ENCODE measurements at places on chromosomes 1 and 21. TPM values are rescaled to one million over a fixed set of nuclear protein-coding genes. Genes with fewer than 3 reads are reported as not detected.

FCRL6 gene
- 0.49 TPM for total RNA-seq

RNU1-3 gene
- 1,626 TPM for total RNA-seq

CDKN2C gene
- 11.0 TPM for total RNA-seq

DIRAS3 gene
- total RNA-seq: 2.7 TPM

HSPA13 gene
- total RNA-seq: 18.2 TPM

NENF gene
- 55.7 TPM for total RNA-seq

FAM167B gene
- 8.3 TPM for total RNA-seq

CEP85 gene
- total RNA-seq: 13.1 TPM

IL12RB2 gene
- total RNA-seq: 0.60 TPM

EXTL1 gene
- total RNA-seq: 0.23 TPM

OR2L13 gene
- total RNA-seq: not detected

GRCh38 chr1:41239988-41240610 lies 2.0 kb downstream of the SCMH1 start:
- DNase-seq: no peak

DNA sequence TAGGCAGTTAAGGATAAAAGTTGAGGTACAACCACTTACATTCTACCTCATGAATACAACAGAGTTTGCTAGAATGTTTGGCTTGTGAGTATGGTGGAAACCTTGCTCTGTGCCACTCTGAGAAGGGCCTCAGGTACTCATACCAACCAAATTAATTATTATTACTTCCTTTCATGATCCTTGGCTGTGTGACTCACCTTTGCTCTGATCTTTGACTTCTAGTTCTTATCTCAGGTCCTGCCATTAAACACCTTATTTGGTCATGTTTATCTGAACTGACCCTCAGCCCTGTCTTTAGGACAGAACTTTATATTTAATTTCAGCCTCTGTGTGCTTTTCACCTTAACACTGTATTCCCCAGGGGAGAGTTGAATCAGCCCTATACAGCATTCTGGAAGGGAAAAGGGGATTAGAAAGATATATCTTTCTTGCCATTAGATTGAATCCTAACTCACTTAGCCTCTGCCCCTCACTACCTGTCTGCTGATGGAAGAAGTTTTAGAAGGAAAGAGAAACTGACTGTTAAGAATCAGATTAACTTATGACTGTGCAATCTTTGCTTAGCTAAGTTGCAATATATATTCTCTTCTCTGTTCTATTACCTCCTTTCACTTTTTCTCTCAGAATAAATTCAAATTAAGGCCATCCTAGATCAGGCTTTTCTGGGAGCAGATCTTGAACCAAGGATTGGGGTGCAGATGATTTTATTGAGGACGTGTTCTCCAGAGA lies 260.4 kb upstream of the DPYD start:
- no peak for DNase-seq

DNA sequence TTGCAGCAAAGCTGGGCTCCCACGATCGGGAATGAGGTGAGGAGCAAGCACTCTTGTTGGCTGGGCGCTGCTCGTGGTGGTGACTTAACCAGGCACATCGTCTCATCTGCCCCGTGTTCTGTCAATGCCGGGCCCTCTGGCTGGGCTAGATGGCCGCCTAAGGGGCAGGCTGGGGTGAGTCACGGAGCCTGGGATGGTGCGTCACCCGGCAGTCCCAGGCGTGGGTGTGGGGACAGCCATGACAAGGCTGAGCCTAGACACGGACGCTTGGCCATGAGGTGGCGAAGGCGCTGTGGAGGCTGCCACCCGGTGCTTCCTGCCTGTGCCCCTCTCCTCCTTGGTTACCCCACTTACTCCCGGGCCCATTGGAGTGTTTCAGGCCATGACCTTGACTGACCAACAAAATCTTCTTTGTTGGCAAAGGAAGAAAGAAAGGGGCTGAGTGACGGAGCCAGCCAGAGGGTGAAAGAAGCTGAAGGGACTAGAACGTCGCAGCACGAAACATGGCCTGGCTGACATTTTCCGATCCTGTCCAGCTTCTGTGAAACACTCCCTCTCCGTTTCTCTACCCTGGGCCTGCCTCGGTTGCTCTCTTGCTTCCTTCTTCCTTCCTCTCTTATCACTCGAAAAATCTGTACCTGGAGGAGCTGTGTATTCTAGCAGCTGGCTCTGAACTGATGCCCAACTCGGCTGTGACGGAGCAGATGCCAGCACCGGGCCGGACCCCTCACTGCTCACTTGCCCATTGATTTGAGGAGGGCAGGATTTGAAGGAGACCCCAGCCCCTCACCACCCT lies 596 bp downstream of the CD247 start:
- no peak for DNase-seq

GRCh38 chr1:162222014-162222413 lies 152.5 kb downstream of the NOS1AP start:
- DNase-seq: no peak

- no peak for DNase-seq
Measured at GRCh38 chr1:220149742-220150141, 55.8 kb downstream of the IARS2 start.

GRCh38 chr21:35648512-35648911 lies 411.8 kb downstream of the SETD4 start:
- no peak for DNase-seq

DNA sequence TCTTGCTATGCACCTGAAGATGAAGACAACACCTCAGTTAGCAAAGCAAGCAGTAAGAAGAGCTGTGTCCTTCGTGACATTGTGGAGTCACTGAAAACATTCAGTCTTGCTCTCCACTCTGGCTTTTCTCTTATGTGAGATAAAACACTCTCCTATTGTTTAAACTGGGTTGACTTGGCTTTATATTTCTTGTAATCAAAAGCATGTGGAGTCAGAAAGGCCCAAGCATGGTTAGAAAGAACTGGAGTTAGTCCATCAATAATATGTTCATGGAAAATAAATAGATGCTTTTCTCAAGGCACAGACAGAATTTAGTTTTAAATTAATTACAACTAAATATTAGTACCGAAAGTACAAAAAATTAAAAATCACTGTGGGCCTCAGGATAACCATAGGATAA lies 61.7 kb downstream of the UBE2U start:
- no peak for DNase-seq

GRCh38 chr1:154996966-154997701 lies 3.7 kb downstream of the LENEP start:
- DNase-seq: no peak

- DNase-seq: no peak
Measured at GRCh38 chr1:38735651-38736161, 123.9 kb downstream of the RRAGC start.

DNA sequence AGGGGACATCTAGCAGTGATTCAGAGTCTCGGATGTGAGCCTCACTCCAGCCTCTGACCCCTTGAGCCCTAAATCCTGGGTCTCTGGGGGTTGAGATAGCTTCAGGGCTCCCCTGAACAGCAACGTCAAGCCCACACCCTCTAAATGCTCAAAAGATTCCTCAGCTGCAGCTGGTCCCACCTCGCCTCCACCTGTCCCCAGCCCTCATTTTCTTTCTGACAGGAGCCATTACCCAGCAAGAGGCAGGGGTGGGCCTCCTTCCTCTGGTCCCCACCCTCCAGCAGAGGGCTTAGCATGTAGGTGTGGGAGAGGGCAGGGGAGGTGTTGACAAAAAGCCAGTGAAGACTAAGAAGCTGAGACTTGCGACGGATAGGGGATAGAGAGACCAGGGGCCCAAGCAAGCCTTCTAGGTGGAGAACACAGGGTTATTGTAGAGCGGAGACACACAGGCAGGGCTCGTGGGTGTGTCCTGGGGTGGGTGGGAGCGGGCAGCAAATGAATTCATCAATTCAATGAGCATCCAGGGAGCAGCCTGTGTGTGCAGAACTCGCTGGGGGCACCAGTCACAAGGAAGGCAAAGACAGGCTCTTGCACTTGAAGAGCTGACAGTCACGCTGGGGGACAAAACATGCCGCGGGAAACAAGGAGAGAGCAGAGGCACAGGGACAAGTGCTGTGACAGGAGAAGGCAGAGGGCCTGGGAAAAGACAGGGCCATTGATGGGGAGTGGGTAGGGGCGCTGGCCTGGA lies 48.9 kb upstream of the GOLT1A start:
- DNase-seq: no peak

GRCh38 chr1:151159373-151159772 lies 2.9 kb downstream of the TNFAIP8L2 start:
- no peak for DNase-seq

DNA sequence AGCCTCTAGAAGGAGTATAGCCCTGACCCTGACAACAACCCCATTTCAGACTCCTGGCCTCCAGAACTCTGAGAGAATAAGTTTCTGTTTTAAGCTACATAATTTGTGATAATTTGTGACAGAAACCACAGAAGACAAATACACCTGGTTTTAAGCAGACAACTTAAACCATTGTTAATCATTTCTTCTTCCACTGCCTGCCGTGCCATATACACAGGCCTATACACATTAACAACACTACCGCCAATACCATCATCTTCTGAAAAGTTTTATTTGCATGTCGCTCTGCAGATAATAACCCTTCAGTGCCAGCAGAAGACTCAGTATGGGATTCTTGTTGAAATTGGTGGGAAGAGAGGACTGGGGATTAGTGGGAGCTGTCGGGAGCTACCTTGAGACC lies 39.9 kb upstream of the KRTAP19-8 start:
- no peak for DNase-seq

DNA sequence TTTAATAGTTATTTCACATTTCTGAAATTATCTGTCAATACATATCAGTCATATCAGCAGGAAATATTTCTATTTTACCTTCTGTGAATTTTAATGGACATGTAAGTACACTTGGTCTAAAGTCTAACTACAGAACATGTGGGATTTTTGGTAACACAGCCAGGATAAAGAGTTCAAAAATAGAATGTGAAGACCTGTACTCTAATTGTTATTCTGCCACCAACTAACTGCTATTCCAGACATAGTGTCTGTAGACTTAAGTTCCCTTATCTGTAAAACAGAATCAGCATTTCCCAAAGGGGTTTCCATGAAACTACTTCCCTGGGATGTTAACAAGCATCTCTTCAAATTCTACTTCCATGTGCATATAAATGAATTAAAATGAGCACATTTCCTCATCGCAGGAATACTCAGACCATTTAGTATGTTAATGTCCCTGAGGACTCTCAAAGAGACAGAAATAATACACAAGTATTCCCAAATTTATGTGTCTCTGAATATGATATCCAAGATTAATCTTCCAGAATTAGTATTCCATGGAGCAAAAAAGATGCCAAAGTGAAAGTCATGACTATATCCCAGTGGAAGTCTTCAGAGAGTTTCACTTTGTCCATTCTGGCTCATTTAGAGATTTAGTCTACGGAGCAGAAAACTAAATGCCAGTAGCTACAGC lies 325.6 kb downstream of the NEGR1 start:
- DNase-seq: no peak
